Activated T-cell treated with anti-CD3 and anti-CD28 coated beads, Interleukin-2, amount 50 U/mL, for 1 hour (primary cell): ENCODE measurements at places on chromosomes 5 and 9.

DNA sequence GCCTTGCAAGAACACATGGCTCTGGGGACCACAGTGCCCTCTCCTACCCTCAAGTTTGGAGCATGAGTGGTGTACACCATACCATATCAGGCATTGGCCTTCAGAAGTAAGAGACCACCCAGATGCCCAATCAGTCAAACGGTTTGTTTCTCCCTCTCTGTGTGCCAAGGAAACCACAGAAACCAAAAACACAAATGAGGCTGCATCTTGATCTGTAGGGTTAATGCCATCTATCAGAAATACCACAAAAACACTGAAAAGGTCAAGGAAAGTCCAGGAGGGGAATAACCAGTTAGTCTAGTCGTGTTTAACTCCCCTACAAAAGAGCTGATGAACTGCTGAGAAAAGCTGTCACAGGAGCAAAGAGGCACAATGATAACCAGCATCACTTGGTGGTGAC, 78.4 kb downstream of the INSYN2B start:
- no peak for DNase-seq

GRCh38 chr9:89207026-89207425, 28.4 kb upstream of the SHC3 start:
- no peak for DNase-seq

DNA sequence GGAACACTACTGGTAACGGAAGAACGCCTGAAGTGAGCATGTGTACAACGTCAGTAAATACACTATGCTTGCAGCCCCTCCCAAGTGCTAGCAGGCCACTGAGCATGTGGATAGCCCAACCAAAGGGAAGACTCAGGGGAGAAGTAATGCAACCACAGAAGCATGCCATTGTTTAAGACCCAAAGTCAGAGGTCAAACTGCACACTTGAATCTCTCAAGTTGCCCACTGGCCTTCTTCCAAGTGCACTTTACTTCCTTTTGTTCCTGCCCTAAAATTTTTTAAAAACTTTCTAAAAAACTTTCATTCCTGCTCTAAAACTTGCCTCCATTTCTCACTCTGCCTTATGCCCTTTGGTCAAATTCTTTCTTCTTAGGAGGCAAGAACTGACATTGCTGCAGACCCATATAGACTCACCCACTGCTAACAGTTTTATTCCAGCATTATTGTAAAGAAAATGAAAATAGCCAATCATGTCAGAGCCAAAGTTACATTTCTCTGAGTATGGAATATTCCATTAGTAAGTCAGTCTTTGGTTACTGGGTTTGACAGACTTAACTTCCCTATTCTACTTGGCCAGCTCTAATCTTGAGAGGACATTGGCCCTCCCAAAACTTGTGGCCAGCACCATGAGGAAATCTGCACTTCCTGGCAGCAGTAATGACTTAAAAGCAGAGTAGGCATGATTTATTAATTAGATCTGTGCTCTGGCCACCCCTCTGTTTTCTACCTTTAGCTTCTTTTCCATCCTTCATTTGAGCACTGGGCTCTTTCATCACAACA, 76.9 kb downstream of the TSSK1B start:
- DNase-seq = no peak

DNA sequence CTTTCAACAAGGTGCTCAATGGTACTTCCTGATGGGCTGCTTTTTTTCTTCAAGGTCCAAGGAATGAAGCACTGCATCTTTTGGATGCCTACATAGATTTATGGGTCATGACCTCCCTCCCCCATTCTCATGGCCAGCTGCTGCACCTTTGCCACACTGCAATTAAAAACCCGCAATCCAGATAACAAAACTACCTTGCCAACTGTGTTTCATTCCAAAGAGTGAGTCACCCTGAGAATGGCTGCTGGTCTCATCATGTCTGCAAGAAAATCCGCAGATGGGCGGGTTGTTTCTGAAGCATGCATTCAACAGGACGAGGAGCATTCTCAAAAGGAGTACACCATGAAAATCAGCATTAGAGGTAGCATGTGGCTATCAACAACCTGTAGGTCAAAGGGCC, 139.8 kb downstream of the ELAVL2 start:
- DNase-seq = no peak

DNA sequence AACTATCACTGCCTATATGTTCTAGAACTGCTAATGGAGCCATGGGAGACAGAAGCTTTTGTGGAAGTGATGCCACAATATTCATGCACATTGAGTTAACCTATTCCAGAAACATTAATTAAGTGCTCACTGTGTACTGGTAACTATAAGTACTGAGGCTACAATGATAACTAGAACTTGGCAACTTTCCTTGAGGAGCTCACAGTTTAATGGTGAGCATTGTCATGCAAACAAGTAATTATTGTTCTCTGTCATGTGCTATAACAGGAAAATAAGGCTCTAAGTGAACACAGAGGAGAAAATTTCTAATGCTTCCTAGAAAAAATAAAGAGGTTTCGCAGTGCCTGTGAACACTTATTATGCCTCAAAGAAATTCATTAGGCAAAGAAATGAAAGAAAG, 142.2 kb downstream of the BAAT start:
- no peak for DNase-seq

DNA sequence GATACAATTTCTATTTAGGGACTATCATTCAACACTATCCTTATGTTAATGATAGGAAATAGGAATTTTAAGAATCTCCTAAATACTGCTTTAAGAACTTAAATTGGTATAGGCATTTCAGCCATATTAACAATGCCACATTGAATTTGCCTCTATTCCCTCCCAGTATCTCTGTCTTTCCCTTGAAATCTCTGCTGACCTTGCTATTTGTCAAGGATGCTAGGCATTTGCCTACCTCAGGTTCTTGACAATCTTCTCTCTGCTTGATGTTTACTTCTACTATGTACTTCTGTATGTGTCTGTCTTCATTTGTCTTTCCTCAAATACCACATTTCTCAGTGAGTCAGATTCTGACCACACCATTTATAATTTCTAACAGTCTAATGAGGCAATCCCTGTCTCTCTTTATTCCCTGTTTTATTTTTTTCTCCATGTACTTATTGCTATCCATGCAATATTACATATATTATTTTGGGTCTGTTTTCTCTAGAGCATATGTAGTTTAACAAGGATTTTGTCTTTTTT, 1461.4 kb upstream of the CDH9 start:
- no peak for DNase-seq

GRCh38 chr9:132230605-132231004, 68.7 kb downstream of the NTNG2 start:
- DNase-seq = no peak

DNA sequence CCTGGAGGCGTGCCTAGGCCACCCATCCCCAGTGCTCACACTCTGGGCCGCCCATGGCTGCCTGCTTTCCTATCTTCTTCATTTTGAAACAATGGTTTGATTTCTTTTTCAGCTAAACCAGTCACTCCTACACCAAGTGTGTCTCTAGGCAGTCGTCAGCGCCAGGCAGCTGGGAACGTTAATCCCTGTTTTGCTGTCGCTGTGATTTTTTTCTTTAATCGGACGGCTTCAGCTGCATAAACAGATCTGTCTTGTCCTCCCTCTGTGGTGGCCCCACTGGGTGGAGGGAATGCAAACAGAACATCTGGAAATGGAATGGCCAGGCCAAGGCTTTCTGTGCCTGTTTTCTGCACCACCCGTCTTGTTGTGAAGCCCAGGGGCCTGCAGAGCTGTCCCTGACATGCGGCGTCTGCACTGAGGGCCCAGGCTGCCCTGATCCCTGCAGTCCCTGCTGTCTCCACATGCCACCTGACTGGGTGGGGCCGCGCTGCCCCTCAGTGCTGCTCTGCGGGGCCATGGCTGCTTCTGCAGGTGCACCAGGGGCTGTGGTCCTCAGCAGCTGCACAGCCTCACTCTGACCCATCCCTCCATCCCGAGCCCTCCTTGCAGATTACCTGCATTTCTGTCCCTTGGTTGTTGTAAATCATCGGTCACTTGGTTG, 51.5 kb downstream of the WNK2 start:
- no peak for DNase-seq
